Activated CD4-positive, alpha-beta T cell treated with anti-CD3 and anti-CD28 coated beads, Interleukin-2, amount 50 U/mL, for 4 hours (primary cell): ENCODE measurements at places on chromosomes 16 and 17.

DNA sequence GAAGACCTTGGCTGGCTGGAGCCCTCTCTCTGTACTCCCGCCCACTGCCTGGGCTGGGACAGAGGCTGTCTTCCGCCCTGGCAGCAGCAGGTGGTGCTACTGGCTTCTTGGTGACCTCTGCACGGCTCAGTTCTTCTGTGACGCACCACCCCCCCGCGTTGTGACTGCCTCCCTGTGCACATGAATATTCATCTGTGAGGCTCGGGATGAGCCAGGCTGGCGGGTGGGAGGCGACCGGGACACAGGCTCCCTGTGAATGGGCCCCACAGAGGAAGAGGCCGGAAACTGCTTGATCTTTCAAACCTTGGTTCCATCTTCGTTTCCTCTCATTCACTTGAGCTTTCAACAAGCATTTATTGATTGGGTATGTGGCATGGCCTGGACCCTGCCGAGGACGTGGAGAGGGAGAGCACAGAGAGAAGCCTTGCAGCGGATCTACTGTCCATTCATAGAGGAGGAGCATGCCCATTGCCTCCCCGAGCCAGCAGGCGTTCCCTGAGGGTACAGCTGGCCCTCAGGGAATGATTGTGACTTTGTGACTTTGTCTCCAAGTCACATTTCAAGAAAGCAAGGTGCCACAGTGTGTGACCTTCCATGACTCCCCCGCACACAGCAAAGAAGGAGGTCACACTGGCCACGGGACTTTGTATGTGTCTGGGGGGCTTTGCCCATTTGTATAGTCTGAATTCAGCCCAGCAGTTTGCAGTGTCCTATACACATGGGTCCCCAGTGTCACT lies 45.0 kb downstream of the B9D1 start:
- DNase-seq: no peak

DNA sequence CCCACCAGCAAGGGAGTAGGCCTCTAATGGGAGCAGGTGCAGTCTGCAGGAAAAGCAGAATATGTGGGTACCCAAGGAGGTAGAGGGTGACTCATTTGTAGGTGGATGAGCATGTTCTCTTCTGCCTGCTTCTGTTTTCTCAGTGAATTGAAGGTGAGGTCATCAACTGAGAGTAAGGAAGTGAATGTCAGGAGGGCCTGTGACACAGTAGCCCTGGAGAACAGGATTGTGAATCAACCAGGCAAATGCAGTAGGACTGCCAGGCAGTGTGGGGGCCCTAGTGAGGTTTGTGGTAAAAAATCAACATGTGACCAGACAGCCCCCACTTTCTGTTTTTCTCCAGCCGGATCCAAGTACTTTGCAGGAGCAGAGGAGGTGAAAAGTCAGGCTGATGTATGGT lies 150.5 kb upstream of the SOX9 start:
- no peak for DNase-seq

DNA sequence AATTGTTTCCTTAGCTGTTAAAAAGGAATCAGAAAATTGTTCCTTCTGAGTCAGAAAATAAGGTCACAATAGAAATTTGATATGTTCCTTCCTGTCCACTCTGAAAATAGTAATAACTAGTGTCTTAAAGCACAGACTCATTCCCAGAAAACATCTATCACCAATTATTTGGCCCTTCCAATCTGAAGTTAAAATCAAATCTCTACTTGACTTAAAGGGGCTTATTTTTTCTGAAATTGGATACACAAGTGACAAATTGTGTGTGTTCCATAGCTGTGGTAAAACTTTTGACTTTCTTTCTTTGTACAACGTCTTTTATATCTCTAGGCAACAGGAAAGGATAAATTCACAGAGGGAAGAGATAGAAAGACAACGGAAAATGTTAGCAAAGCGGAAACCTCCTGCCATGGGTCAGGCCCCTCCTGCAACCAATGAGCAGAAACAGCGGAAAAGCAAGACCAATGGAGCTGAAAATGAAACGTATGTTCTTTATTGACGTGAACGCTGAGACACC lies 54.5 kb upstream of the MRC2 start:
- DNase-seq: no peak

- DNase-seq: no peak
These were observed 9.0 kb downstream of the PITPNM3 start for GRCh38 chr17:6547336-6547735.

DNA sequence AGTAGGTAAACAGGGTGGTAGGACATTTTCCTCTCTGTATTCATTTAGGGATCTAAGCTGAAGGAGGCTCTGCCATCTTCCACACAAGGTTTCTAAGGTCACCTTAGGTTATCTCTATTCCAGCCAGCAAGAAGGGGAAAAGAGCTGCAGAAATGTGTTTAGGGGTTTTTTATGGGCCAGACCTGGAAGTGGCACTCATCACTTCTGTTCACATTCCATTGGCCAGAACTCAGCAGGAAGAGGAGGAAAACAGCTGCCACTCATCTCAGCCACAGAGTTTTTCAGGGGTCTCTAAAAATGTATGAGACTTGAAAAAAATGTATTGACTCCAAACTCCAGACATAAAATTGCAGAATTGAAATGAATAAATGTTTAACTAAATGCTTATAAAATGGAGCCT lies 65.8 kb downstream of the FTO start:
- no peak for DNase-seq

DNA sequence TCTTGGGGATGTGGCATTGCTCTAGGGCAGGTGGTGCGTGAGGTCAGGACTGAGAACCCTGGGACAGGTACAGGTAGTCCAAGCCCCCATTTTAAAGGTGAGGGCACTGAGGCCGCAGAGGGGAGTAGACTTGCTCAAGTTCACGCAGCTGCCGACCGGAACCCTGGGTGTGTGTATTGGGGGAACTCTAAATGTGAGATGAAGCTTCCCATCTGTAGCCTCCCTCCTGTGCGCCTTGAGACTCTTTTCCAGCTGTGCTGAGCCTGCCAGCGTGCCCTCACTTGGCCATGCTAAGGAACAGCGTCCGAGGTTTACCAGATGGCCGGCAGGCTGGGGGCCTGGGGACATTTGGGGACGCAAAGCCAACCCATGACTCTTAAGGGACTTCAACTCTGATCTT lies 79.0 kb upstream of the CDC42EP4 start:
- no peak for DNase-seq

- no peak for DNase-seq
These were observed 1318.4 kb downstream of the CDH8 start for GRCh38 chr16:60717808-60718207.

DNA sequence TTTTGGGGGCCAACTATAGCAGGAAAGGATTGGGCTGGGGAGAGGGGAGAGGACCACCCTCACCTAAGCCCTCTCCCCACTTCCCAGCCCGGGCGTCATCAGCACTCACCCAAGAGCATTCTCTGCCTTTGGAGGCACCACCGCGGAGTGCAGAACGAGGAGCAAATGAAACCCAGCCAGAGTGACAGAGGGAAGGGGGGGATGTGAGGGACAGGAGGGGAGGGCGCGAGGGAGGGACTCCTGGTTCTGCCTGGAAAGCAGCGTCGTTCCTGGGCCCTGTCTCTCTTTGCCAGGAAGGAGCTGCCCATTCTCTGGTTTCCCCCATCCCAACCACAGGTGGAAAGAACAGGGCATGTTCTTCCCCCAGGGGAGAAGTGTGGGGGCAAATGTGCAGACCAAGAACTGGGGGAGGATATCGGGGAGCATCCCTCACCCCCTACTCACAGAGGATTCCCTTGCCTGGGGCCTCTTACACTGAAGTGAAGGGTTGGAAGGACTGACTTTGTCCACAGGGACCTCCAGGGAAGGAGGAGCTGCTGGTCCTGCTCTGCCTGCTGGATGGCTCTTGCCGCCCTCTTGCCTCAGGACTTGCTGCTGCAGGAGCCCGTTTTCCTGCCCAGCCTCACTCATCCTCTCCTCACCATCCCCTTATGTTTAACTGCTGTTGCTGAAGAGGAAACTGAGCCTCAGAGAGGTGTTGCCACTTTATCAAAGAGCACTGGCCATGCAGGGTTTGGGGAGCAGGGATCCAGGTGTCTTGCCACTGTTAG lies 3.5 kb upstream of the C17orf113 start:
- no peak for DNase-seq

DNA sequence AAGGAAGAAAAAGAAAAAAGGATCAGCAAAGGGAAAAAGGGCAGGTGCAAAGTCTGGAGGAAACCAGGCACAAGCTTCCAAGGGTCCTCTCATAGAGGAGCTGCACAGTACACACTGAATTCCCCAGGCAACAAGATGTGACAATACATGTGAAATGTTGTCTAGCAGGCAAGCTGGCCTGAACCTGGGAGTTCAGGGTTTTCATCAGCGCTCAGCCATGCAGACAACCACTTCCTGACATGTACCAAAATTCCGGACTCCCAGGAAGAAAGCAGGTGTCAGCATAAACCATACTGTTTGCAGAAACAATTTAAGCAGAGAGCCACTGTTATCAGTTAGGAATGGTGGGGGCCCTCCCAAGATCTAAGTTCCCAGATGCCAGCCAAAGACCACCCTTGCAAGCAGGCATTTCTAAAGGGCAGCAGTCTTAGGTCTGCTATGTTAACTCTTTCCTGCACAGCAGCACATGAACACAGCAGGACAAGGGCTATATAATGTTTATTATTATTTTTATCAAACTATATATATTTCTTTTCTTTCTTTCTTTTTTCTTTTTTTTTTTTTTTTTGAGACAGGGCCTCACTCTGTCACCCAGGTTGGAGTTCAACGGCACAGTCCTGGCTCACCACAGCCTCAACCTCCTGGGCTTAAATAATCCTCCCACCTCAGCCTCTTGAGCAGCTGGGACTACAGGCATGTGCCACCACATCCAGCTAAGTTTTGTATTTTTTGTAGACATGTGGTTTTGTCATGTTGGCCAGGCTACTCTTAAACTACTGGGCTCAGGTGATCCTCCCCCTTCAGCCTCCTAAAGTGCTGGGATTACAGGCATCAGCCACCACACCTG lies 10.1 kb downstream of the TK2 start:
- DNase-seq: no peak

GRCh38 chr17:76240461-76241203 lies at the start of gene RNF157:
Gene RNF157 (minus strand): TSS chr17:76240493. CDS start chr17:76240240, 253 bp downstream.
- peak; percentile 47 for DNase-seq

DNA sequence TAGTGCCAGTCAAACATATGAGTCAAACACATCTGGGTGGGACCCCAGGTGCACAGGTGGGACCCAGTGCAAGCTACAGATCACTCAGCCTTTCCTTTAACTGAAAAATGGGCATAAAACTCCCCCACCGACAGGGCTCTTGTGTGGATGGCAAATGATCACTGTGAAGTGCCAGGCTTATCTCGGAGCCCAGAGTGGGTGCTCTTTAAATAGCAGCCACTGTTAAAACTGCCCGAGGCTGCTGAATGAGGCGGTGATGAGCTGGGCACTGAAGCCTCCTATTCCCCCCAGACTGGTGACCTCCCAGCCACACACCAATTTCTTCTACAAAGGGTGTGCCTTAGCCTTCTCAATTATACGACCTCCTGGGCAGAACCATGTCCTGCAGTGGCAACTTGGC lies 433.8 kb downstream of the SLC39A11 start:
- no peak for DNase-seq

DNA sequence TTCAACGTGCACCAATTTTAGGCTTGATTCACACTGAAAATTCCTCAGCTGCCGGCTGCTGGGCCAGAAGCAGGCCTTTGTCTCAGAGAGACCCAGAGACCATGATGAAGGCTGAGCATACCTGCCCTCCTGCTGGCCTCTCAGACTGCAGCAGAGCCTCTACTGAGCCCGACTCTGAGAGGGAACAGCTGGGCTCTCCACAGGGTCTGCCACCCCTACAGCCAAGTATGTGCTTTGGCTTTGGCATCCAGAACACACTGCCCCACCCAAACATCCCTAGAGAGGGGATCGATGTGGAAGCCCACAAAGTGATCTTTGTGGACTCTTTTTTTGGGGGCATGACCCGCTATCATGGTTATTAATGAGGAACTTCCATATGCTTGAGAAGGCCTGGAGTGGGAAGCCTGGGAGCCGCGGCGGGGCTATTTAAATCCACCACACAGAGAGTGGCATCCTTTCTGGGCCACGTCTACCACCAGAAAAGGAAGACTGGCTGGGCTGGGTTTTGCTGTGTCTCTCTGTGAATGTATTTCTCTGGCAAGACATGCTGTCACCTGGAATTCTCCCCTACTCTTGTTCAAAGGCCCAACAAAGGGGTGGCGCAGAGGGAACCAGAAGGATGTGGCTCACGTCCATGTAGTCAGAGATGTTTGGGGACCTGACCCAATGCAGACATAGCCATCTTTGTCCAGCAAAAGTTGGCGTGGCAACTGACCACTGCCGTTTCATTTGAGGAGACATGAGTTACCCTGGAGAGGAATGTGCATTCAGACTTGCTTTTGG lies 69.3 kb downstream of the GNAO1 start:
- no peak for DNase-seq

DNA sequence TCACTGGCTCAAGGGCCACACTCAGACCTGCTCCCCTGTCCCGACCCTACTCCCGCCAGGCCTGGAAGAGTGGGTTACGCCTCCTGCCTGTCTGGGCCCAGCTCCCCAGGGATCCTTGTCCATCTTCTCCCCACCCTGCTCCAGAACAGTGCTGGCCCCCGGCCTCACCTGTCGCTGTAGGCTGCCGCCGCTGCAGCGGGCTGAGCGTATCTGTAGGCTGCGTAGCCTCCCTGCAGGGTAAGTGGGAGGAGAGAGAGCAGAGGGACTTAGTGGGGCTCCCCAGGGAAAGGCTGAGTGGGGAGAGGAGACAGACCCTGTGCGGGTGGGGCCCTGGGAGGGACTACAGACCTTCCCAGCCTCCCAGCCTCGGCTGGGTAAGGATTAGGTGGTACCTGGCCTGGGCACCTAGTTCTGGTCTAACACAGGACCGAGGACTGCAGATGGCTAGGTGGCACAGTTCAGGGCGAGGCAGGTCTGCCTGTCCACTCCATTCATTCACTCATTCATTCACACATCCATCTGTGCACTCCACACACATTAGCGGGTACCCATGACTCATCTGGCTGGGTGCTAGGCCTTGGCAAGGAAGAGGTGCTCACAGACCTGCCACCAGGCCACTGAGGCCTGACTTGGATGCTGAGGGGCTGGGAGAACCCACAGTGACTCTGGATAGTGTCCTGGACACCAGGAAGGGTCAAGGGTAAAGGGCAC lies 20.9 kb downstream of the ENGASE start:
- no peak for DNase-seq

DNA sequence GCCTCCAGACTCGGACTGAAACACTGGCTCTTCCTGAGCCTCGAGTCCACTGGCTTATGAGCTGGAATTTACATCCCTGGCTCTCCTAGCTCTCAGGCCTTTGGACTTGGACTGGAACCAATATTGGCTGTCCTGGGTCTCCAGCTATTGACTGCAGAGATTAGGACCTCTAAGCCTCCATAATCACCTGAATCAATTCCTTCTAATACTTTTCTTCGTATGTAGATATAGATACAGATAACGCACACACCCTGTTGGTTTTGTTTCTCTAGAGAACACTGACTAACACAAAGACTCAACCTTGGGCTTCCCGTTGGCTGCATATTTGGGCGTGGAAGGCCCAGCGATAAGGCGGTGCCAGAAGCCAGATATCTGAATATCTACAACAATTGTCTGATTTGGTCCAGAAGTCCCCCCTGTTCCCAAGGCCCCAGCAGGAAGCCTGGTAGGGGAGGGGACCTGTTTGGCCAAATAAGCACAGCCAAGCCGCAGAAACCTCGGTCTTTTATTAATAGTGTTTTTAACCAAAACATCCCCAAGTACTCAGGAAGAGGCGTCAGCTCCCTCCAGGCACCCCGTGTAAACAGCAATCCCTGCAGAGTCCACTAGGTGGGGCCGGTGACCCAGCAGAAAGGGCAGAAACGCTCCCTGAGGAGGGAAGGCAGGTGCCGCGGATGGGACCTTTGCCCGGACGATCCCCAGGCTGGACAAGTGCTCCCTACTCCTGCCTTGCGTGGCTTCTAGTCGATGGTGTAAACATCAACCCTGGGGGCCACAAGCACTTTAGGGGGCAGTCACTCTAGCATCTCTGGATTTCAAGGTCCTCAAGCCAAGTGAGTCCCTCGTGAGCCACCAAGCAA lies 57.0 kb downstream of the ABR start:
- DNase-seq: peak; percentile 86

GRCh38 chr17:72618001-72618509 lies 474.4 kb downstream of the SLC39A11 start:
- peak; percentile 2 for DNase-seq
